ENCODE measurements at places on chromosomes 7 and 10.

- no peak for DNase-seq
Observed at GRCh38 chr10:37478381-37478780, 353.0 kb downstream of the ANKRD30A start.

GRCh38 chr10:30743586-30743985 is 114.0 kb upstream of the LYZL2 start:
- no peak for DNase-seq

GRCh38 chr7:130566168-130566897 is 74.4 kb downstream of the MEST start:
- DNase-seq, result no peak

DNA sequence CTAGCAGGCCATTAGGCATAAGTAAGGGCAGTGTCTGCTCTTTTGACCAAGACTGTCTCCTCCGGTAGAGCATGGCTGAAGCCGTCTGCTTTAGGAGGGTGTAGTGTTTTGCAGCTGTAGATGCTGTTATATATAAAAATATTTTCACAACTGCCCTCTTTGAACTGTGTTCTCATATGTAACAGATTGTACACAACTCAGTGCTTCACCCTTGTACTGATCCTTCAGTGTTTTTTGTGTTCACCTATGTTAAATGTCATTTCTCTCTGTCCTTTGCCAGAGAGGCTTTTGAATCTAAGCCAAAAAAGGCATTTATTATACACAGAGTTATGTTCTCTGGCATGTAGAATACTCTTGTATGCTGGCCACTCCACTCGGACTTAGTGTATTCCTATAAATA is 135.5 kb downstream of the BICC1 start:
- no peak for DNase-seq

GRCh38 chr7:87505122-87505521 is 29.6 kb upstream of the ABCB4 start:
- no peak for DNase-seq

DNA sequence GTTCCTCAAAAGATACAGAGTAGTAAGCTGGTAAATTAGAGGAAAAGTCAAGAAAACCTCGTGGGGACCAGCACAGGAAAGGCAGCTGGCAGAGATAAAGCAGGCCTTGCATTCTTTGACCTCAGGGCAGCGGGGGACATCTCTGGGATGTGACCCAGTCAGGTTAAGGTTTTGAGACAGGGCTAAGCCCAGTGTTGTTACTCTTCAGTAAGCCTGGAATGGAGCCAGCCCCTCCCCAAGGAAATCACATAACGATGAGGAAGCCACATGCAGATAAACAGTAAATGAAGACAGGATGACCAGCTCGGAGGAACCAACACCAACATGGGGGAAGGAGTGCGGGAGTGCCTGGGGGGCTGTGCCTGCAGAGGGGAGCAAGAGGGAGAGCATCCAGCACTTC is 99.6 kb downstream of the JAZF1 start:
- DNase-seq, result no peak

DNA sequence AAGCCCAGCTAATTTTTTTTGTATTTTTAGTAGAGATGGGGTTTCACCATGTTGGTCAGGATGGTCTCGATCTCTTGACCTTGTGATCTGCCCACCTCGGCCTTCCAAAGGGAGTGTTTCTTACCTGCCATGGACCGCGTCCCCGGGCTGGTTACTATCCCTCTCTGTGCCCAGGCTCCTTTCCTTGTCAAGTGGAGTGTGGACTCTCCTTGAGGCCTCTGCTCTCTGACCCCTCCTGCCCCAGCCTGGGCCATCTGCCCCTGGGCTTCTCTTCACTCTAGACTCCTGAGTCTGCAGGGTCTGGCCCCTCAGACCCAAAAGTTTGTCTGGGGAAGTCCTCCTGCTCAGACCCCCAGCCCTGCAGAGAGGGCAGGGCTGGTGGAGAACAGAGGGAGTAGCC is 20.7 kb downstream of the NEURL1 start:
- no peak for DNase-seq

DNA sequence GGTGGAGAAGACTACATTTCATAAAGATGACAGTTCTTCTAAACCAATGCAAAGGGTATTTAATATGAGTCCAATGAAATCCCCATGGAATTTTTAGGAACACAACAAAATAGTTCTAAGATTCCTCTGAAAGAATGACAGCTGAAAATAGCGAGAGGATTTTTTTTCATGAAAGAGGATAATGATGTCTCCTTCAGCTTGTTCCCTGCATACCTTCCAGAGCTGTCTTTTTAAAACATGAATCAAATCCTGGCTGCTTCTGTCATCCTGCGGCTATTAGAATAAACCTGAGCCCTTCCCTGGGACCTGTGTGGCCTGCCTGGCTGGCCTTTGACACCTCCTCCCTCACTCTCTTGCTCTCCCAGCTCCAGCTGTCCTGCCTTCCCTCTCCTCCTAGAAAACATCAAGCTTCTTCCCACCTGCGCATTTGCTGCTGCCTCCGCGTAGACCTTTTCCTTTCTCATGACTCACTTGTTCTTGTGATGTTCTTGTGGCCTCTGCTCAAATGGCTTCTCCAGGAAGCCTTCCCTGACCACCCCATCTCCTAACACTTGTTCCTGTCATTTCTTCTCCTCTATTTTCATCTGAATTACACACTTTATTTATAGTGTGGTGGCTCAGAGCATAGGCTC is 57.4 kb downstream of the EEPD1 start:
- DNase-seq, result no peak

GRCh38 chr10:92662848-92663247 is 26.9 kb upstream of the HHEX start:
- no peak for DNase-seq

GRCh38 chr7:44223362-44224079 is 22.7 kb downstream of the YKT6 start:
- no peak for DNase-seq

DNA sequence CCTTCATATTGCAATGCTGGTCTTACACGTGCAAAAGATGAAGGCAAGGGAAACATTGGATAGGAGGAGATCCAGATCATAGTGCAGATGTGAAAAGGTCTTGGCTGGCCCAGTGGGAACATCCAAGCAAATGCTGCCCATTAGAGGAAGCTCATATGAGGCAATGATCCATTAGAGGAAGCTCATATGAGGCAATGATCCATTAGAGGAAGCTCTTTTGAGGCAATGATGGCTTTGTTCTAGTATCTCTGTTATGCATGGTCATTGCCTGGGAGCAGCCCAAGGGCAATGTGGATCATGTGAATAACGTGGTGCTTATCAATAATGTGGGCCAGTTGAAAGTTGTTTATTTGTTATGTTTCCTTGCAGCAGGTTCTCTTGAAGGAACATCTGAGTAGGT is 37.8 kb downstream of the STEAP4 start:
- no peak for DNase-seq

GRCh38 chr10:33381451-33382215 is 47.2 kb upstream of the NRP1 start:
- DNase-seq, result no peak

- DNase-seq, result no peak
Observed at GRCh38 chr7:2843711-2844152, 376 bp downstream of the GNA12 start.

- no peak for DNase-seq
Observed at GRCh38 chr10:20485554-20485953, 411.6 kb downstream of the NEBL start.

- DNase-seq, result no peak
Observed at GRCh38 chr7:134016223-134016941, 110.8 kb upstream of the LRGUK start.

DNA sequence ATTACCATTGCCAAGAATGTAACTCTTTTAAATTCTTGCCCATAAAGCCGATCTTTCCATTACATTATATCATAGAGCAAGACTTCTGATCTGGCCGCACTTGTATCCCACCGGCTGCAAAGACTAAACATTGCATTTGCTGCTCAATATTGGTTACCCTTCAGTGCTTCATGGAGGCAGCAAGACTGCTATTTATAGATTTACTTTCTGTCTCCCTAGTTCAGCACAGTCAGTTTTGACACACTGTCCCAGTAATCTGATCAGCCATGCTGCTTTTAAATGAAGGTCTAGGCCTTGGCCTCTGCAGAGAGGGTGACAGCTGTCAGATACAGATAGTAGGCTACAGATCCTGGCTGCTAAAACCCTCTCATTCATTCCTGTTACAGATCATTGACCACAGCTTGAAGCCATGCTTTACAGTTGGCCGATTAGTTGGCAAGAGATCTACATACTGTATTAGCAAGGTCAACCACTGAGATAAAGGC is 562.6 kb upstream of the GALNT17 start:
- no peak for DNase-seq

DNA sequence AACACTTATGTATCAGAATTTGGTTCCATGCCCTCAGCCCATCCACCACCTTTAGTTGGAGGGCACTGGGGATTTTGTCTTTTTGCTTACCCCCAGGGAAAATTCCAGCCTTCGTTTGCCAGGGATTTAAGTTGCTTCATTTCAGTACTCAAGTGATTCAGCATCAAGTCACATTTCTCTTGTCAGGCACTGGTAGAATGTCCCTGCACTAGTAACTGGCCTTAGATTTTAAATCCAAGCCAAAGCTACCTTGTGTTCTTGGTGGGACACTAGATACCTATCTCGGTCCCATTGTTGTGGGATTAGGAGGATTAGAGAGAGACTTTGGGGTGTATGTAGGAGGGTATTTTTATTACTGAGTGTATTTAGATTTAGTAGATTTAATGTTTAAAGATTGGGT is 613.1 kb downstream of the SUGCT start:
- DNase-seq, result no peak

GRCh38 chr7:25922296-25922695 is 229.7 kb upstream of the NFE2L3 start:
- no peak for DNase-seq

DNA sequence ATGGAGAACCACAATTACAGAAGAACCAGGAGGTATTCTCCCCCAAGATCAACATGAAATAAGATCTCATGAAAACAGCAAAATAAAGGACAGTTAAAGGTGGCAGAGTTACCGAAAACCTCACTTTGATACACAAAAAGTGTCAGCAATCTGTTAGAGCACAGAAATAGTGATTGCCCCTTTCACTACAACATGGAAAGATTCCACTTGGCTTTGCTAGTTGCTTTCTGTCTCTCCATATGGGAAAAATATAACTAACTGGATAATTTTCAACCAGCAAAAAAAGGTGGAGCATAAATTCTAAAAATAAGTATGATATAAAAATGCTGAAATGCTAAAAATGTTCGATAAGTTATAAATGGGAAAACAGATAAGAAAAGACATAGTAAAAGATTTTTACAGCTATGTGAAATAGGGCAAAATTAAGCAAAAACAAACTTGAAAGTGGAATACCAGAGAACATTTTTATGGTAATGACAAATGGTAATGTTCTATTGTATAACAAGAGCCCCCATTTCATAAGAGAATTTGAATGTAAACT is 90.2 kb downstream of the GPR85 start:
- DNase-seq, result no peak

DNA sequence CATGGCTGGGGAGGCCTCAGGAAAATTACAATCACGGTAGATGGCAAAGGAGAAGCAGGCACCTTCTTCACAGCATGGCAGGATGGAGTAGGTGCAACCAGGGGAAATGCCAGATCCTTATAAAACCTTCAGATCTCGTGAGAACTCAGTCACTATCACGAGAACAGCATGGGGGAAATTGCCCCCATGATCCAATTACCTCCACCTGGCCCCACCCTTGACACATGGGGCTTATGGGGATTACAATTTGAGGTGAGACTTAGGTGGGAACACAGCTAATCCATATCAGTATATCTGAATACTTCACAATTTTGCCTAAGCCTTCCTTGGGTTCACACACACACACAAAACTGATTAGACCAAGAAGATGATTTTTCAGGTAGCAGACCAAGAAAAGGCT is 145.1 kb upstream of the COL1A2 start:
- DNase-seq, result no peak

DNA sequence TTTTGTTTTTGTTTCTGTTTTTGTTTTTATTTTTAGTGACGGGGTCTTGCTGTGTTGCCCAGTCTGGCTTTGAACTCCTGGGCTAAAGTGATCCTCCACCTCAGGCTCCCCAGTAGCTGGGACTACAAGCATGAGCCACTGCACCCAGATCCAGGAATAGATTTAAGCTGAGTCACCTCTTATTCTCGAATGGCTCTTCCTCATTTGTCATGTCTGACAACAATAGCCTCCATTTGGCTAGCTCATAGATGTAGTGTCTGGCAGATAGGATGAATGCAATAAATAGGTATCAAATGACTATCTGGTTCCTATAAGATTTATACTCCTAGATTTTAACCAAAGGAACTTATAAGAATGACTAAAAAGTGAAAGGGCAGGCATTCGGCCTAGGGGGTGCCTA is 172.9 kb downstream of the TMEM26 start:
- no peak for DNase-seq

DNA sequence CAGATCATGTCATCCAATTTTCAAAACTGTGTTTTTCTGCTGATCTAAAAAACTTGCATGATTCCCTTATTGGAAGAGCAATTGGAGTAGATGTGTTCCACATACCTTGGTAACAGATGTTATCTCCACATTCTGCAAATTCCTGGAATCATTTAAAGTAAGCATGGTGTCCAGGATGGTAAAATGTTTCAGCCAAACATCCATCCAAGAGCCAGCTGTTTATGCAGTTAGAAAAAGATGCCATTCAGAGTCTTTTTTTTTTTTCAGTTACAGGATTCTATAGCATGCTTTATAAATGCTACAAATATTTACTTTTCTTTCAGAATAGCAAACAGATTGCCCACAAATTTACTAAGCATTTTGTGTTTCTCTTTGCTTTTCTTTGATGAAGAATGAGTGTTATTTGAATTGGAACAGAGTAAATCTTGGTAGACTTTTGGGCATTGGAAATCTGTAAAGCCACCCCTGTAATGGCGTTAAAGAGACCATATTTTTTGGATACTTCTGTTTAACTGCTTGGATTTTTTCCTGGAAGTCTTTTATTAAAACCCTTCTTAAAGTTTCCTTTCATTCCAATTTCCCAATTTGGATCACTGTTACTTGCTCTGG is 149.8 kb downstream of the GNAT3 start:
- no peak for DNase-seq

- no peak for DNase-seq
Observed at GRCh38 chr10:42475168-42476098, 162.9 kb downstream of the ZNF33B start.

DNA sequence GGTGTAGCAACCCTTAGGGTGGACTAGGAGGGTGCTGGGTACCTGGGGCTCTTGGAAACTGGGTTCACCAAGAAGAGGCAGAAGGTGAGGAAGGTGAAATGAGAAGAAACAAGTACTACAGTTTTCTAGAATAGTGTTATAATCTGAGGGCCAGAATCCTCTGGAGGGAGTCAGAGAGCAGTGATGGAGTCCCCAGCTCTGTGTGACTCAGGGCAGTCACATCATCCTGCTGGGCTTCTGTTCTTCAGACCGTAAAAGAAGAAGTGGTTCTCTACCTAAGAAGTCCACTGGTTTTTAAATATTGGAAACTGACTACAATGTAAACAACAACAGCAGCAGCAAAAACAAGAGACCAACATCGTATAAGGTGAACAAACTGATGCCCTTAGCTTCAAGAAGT is 197.3 kb downstream of the PRPF18 start:
- DNase-seq, result no peak

- no peak for DNase-seq
Observed at GRCh38 chr10:65911151-65911835, 1014.5 kb upstream of the LRRTM3 start.

- no peak for DNase-seq
Observed at GRCh38 chr7:787332-788240, 44.7 kb upstream of the SUN1 start.

- DNase-seq, result no peak
Observed at GRCh38 chr10:49362596-49363260, 33.2 kb downstream of the DRGX start.

- DNase-seq, result no peak
Observed at GRCh38 chr10:26857991-26858706, 2.6 kb downstream of the ABI1 start.

All from activated CD4-positive, CD25-positive, alpha-beta regulatory T cell treated with anti-CD3 and anti-CD28 coated beads, Interleukin-2, amount 50 U/mL, for 16 hours (primary cell).